ENCODE measurements at places on chromosomes 1 and 21. TPM values are rescaled to one million over a fixed set of nuclear protein-coding genes. Genes with fewer than 3 reads are reported as not detected.

The ALPL gene
- total RNA-seq = 106 TPM

GRCh38 chr1:172139196-172139595, 281.3 kb upstream of the C1orf105 start:
- no peak for DNase-seq

GRCh38 chr1:200862713-200863415, 9.9 kb upstream of the GPR25 start:
- DNase-seq = no peak

- DNase-seq = no peak
These were observed 15.0 kb downstream of the CDKN2C start for GRCh38 chr1:50985094-50985493.

DNA sequence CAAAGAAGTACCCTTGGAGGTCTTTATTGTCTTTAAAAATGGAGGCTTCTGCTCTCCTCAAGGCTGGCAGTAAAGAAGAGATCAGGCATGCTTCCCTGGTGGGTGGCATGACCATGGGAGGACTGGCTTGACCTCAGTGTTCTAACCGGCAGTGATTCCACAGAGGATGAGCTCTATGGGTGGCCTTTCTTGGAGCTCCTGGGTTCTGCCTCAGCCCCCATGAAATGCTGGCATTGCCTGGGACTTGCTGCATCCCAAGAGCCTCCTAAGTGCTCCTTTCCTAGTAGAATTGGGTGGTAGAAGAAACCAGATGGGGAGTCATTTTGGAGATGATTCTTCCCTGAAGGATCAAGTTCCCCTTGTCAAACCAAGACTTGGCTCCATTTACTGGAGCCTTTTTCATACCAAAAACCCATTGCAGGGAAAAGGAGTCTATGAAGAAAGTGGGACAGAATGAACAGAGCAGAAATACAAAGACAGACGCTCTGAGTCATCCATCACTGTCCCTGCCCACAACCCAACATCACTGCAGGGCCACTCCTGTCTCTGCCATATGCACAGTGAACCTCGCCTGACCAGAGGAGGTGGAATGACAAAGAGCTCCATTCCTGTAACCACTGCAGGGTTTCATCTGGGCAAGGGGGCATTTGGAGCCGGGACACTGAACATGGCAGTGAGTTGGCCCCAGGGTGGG, 42.4 kb downstream of the RIMS3 start:
- no peak for DNase-seq
